ENCODE measurements at places on chromosomes 3 and 15.

GRCh38 chr3:147412261-147412916 is 3.2 kb downstream of the ZIC1 start:
- DNase-seq: no peak

DNA sequence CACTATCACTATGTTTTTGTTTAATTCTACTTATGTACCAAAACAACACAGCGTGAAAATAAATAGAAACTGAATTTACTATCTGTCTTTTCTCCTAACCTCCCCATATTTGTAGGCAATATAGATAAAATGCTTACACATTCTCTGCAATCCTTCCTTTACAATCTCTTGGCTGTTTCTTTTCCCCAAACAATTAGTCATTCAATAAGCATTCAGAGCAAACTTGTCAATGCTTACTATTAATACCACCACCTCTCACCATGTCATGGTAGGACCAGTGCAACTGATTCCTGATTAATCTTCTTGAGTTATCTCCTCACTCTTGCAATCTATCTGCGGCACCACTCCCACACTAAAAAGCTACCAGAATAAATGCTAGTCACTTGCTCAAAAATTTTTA is 74.0 kb upstream of the TTBK2 start:
- DNase-seq: no peak

DNA sequence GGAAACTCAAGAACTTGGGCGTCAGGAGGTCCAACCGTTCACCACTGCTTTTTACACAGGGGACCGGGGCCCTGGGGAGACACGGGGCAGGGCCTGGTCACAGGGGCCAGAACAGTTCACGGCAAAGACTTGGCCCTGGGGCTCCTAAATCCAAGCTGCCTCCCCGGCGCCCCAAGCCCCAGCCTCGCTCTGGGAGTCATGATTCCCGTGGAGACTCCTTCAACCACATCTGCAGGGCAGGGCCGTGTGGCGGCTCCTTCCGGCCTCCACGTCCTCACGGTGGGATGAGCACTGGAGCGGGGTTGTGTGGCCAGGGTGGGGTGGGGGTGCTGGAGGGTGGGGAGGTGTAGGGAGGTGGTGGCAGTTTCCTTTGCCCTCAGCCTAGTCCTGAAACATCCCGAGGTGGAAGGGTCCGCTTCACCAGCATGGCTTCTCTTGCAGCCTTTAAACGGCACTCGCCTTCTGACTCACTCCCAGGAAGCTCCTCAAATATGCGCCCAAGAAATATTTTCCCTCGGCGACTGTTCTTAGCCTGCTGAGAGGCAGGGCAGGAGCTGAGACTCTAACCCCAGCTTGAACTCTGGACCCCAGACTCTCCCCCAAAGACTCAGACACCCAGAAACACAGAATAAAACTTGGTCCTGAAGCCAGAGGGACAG is 1.8 kb downstream of the MUC4 start:
- no peak for DNase-seq

DNA sequence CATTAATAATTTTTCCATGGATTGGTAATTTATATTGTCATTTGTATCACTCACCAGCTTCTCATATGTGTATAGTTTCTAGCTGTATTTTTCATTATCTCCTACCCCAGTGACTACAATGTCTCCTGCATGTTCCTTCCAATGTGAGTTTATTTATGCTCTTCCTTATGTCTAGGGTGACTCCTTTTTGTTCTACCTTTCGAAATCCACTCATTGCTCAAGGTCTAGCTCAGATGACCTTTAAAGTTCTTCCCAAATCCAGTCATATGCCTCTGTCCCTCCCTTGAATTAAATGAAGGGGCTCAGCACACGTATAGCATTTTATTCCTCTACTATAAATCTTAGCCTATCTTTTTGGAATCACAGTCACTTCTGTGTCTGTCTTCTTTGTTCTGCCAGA is 53.0 kb downstream of the TMEM45A start:
- DNase-seq: no peak

Data from skin of body (tissue), 3 donors.